Right renal cortex interstitium (tissue), 3 donors: ENCODE measurements at places on chromosomes 5 and 9. TPM values are rescaled to one million over a fixed set of nuclear protein-coding genes. Genes with fewer than 3 reads are reported as not detected.

ATG12 gene
- 47.2 TPM for polyA plus RNA-seq

MRNIP gene
- polyA plus RNA-seq, result 29.8 TPM

TTC39B gene
- polyA plus RNA-seq, result 7.3 TPM

ALDH7A1 gene
- 186 TPM for polyA plus RNA-seq

AK8 gene
- 3.8 TPM for polyA plus RNA-seq

CXCL14 gene
- 54.0 TPM for polyA plus RNA-seq

DNA sequence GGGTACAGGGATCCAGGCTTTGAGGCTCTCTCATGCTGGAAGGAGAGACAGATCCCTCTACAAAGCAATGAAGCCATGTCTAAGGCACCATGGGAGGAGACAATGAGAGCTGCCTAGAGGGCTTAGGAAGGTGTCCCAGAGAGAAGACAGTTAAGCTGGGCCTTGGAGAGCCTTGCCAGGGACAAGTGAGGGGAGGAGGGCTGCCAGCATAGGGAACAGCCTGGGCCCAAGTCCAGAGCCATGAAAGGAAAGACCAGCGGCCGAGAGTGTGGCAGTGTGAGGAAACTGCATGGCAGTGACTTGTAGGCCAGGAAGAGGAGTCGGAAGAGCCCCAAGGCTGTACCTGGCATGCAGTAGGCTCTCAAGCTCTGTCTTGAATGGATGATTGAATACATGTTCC, 88.5 kb downstream of the PSD2 start:
- no peak for DNase-seq

DNA sequence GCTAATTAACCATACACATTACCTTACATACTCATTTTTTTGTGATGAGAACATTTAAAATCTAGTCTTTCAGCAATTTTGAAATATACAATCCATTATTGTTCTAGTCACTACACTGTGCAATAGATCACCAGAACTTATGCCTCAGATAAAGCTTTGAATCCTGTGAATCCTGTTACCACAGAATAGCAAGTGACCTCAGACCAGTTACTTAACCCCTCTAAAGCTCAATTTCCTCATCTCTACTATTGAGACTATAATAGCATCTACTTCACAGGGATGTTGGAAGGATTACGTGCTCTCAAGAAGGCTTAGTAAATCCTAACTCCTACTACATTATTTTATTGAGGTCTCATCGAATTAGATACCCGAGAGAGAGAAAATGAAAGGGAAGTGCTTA, 60.2 kb upstream of the PIP5K1B start:
- DNase-seq, result no peak

- no peak for DNase-seq
These were observed 331.5 kb downstream of the ARHGEF28 start for GRCh38 chr5:73957397-73958001.

- no peak for DNase-seq
These were observed 35.3 kb downstream of the GAPVD1 start for GRCh38 chr9:125296843-125297372.

DNA sequence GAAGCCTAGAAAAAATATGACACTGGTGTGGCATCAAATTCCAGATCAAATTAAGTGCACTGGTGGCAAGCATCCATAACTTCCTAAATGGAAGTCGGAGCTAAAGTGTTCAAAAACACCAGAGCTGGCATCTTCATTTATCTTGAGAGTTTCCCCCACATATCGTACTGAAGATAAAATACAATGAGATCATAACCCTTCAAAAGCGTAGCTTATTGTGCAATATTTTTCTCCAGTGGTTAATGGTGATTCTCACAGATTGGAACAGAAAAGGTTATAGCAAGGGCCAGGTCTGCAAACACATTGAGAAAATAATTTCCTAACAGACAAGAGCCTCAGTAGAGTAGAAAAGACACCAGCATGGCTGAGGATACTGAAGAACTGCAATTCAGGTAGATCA, 147.6 kb downstream of the SEMA5A start:
- no peak for DNase-seq

GRCh38 chr5:1536871-1537602, 13.3 kb upstream of the LPCAT1 start:
- DNase-seq, result no peak

GRCh38 chr5:143126174-143127019, 277.1 kb downstream of the NR3C1 start:
- DNase-seq, result no peak

DNA sequence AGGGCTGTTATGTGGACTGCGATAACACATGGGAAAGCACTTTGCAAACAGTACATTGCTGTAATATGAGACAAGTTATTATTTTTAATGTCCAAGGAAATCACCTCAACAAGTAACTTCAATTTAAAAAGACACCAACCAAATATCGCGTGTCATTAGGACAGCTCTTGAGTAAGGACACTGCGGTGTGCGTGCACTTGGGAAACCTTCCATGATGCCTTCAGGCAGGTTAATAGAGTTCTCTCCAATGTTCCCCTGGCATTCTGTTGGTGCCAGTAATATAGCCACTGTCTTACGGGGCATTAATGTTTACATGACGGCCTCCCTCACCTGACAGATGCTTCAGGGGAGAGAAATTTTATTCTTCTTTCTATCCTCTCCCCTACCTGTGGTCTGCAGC, 42.9 kb downstream of the TTLL11 start:
- DNase-seq, result no peak

- DNase-seq, result no peak
These were observed 145.4 kb downstream of the BNC2 start for GRCh38 chr9:16725066-16725465.

- DNase-seq, result no peak
These were observed 1.5 kb downstream of the PRRC2B start for GRCh38 chr9:131395157-131396098.

DNA sequence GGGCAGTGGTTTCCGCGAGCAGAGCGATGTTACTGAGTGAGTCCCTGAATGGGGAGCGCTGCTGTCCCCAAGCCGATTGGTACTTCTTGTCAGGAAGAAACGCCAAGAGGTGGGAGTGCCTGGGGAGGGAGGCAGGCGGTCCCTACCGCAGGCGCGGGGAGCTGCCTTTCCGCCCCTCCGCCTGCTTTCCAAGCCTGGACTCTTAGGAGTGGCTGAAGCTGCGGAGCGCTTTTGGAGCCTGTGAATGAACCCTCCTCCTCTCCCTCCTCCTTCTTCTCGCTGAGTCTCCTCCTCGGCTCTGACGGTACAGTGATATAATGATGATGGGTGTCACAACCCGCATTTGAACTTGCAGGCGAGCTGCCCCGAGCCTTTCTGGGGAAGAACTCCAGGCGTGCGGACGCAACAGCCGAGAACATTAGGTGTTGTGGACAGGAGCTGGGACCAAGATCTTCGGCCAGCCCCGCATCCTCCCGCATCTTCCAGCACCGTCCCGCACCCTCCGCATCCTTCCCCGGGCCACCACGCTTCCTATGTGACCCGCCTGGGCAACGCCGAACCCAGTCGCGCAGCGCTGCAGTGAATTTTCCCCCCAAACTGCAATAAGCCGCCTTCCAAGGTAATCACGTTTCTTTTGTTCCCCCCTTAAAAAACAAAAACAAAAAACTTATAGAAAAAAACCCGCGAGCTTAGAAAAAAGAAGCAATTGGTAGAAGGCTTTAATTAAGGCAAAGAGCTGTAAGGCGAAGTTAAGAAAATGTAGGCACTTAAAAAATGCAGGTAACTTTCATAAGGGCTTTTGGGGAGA, at the start of gene VCAN:
Gene VCAN (plus strand): TSS at position 340 of the 808 bp plus-strand sequence. CDS start 11,775 bp downstream, outside the sequence.
- DNase-seq, result no peak

DNA sequence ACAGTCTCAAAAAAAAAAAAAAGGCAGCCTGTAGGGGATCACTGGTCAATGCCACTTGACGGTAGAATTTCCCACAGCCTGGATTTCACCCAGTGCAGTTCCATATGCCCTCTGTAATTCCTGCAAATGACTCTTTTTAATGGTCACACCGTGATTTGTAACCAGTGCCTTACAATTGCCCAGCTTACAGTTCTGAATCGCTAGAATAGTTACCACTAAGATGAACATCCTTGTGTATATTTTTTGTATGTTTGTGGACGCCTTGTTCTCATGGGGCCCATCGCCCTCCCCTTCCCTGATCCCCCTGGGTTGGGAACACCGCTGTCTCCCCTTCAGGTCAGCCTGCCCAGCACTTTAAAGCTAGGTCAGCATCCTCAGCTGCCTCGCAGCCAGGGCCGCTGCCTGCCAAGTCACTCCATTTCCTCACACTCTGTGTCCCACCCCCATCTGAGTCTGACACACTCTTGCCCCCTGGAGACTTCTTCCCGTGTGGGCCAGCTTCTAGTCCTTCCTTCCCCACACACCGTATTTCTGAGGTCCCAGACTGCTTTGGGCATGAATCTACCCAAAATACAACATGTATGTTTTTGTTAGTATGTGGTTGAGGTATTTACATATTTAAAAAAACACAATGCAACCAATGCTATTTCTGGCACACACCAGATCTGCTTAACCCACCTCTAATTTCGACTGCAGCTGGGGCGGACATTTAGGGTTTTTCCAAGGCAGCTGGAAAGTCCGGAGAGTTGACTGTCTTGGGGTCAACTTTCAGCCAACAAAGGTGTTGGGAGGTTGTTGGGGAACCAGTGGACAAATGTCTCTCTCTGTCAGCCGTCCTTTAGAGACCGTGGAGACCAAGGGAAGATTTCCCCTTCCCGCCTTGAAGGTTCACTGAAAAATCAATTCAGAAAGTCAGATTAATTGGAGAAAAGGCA, 120.5 kb upstream of the NEK6 start:
- no peak for DNase-seq
